Stimulated activated CD4-positive, alpha-beta T cell treated with anti-CD3 and anti-CD28 coated beads, Interleukin-2, amount 100 ng/mL, for 48 hours (primary cell): ENCODE measurements at places on chromosomes 12 and 14.

DNA sequence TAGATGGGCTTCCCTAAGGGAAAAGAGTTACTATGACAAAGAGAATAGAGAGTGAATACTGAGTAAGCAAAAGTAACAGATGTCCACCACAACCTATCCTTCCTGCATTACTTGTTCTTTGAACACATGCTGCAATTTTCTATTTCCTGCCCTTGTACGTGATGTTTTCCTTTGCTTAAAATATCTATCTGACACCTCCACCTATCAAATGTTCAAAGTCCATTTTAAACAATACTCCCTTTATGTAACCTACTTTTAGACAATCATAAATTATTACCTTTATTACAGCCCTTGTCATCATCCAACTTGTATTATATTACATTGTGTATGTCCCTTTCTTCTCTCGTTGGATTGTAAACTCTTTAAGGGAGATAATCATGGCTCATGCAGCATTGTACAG lies 147.2 kb upstream of the DYRK2 start:
- DNase-seq = no peak

GRCh38 chr12:107610021-107610859 lies 75.4 kb upstream of the PWP1 start:
- DNase-seq = peak; percentile 9

DNA sequence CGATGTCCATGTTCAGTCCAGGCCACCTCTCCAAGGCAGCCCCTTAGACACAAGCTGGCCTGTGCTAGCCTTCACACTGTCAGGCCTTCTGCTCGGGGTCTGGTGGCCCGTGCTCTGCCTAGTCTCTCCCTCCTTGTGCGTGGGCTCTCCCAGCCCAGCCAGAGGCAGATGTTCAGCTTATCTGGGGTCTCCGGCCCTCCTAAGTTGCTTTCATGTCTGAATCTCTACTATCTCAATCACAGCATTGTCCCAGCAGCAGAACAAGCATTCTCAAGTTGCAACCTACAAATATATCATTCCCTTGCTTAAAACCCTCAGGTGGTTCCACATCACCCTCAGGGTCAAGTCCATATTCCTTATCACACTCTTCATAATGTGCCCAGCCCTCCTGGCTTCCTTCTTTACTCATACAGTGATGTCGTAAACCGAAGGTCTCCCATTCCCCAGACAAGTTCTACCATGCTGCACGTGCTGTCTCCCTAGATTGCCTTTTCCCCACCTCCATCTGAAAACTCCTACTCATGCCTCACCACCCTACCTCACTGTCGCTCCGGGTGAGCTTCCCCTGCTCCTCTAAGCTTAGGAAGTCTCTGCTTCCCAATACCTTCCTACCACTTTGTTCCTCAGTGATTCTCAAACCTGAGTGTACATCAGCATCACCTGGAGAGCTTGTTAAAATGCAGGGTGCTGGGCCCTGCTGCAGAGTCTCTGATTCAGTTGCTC lies 1.5 kb downstream of the KRT73 start:
- DNase-seq = no peak

DNA sequence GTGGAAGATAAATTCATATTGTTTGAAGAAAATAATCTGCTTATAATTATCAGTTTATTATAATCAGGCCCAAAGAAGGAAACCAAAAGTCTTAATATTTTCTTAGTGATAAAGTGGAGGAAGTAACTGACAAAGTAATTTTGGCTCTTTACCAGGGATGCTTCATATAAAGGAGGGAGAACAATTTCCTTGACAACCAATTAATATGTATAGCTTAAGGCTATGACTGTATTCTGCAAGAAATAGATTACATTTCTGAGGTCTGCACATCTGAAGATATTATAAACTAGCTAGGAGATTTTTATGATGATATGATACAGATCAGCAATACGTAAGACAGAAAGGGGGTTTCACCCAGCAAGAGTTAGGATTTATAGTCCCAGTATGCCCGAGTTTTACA lies 90.8 kb downstream of the BICD1 start:
- no peak for DNase-seq

DNA sequence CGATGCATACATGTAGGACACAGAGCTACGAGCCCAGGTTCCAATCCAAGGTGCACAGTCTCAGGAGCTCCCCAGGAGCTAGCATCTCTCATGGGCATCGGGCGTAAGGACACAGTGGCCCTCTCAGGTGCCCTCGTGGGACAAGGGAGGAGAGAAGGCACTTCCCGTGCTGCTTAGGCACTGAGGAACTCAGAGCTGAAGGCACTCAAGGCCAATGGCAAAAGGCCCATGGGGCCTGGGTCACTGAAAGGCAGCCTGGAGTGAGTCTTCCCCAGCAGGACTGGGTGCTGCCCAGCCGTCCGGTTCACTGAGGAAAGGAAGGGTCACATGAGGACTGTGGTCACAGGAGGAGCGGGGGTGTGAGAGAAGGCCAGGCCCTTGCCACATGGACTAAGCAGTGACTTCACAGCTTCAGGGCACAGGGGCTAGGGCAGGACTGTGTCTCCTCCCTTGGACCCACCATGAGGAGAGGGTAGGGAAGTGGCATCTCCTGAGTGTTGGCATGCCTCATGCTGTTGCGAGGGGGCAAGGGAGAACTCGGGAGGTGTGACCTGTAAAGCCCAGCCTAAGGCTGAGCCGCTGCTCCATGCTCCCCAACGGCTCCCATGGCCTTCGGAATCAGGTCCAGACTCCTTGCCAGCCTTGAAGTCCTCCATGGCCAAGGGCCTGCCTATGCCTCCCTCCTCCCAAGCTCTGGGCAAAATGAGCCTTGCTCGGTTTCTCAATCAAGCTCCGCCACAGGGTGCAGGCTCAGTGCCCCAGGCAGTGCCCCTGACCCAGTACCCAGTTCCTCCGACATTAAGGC lies 51.8 kb downstream of the CHGA start:
- no peak for DNase-seq

DNA sequence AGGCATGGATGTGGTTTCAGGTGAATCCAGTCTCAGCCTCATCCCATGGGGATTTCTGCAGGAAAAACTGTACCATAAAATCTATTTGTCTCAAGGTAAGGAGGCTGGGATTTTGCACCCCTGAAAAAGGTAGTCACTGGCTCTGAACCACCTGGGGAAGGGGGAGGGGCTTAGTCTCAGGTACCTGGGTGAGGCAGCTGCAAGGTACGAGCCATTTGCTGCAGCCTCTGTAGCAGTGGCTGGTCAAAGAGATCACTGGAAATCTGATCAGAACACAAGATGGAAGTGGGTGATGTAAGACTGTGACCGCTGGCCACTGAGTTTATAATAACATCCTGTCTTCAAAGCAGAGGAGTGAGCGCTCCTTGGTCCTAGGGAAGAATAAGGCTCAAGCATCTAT lies 209.9 kb upstream of the NOS1 start:
- no peak for DNase-seq

- peak; percentile 31 for DNase-seq
Measured at GRCh38 chr14:65229748-65230728, 127.7 kb upstream of the MAX start.

- peak; percentile 5 for DNase-seq
Measured at GRCh38 chr14:101072945-101073597, 169.5 kb upstream of the RTL1 start.

DNA sequence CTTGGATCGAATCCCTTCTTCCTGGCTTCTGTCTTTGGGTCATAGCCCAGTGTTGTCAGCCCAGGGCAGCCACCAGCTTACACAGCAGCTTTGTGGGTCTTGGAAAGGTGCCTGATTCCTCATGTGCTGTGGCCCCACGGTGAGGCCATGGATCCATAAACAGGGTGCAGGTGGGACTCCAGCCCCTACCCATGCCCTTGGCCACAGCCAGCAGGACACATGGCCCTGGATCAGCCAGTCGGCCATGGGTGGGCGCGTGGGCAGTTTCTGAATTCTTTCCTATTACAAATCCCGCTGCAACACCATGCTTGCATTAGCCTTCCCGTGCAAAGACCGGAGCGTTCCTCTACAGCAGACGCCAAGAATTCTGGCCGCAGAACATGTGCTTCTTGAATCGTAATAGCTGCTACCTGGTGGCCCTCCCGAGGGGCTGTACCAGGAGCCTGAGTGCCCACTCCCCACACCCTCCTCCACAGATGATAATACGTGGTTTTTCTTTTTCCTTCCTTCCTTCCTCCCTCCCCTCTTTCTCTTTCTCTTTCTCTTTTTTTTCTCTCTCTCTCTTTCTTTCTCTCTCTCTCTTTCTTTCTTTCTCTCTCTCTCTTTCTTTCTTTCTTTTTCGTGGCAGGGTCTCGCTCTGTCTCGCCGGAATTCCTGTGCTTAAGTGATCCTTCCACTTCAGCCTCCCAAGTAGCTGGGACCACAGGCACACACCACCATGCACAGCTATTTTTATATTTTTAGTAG lies 2.9 kb upstream of the MMP17 start:
- DNase-seq = no peak

DNA sequence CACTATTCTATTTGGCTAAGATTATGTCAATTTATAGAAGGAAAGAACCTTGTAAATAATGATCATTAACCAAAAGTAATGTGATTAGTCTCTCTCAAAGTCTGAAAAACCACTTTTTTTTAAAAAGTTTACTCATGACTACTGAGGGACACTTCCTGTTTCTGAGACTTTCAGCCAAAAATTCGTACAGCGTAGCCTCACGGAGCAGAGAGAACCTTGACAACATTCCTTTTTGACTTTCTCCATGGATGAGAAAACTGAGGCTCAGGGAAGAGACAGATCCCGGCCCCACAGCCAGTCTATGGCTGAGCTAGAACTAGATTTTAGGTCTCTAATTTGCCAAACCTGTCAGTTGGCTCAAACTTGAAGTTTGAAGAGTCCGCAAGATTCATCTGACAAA lies 68.2 kb downstream of the DAD1 start:
- DNase-seq = no peak

DNA sequence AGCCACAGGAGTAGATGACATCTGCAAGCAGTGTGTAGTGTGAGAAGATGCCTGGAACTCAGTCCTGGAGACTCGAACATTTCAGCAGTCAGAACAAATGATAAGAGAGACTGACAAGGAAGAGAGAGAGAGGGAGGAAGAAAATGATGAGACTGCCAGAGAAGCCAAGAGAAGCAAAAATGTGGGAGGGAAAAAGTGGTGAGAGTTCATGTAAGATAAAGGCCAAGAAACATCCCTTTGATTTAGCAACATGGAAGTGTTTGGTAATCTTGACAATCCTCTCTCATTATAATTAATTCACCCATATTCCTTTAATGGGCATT lies 42.6 kb downstream of the LIMA1 start:
- no peak for DNase-seq

- DNase-seq = no peak
Measured at GRCh38 chr14:89504091-89504490, 87.1 kb upstream of the FOXN3 start.

DNA sequence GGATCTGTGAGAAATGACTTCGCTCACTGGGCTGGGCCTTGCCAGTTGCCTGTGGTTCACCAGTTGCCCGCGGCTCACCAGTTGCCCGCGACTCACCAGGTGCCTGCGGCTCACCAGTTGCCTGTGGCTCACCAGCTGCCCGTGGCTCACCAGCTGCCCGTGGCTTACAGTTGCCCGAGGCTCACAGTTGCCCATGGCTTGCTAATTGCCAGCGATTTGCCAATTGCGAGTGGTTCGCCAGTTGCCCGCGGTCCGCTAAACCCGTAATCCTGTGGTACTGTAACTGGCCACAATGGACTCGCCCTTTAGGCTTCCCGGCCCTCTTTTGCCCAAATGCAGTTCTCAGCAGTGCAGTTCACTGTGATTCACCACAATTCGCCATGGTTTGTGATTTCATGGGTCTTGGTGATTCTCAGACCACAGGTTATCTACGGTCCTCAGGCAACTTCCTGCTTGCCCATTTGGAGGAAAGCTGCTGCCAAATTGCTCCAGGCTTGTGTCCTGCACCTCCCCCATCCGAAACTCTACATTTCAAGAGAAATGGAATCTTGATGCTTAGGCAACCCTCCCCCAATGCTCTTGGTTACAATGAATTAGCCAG lies 15.0 kb upstream of the MEG3 start:
- no peak for DNase-seq

DNA sequence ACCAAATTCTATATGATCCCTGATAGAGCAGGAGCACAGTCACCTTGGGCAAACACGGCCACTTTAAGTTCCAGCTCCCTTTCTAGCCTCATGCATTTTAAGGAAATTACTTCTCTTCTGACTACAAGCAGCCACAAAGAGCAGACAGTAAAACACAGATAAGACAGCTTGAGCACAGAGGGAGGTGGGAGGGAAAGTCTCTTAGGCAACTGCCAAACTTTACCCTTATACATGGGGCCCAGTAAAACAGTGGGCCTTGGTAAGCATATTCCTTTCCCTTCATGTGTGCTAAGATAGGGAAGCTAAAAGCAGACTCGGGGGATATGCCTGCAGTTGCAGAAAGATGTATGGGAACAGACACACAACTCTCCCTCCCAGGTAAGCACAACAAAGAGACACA lies 235.9 kb downstream of the CPNE8 start:
- no peak for DNase-seq

DNA sequence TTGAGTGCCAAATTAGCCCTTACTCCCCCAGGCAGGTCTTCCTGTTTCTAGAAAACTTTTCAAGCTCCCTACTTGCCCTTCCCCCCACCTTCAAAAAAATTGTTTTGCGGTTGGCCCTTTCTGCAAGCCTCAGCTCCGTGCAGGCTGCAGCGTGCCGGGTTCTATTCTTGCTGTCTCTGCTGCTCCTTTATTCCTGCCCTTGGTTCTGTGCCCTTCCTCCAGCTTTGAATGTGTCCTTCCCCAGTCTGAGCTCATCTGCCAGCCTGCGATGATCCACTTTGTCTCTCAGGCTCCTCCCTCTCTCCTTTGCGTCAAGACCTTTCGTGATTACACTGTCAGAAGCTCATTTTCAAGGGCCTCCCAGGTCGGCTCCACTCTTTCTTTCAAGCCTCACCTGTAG lies 98.6 kb downstream of the IRF2BPL start:
- no peak for DNase-seq

GRCh38 chr12:98464190-98464589 lies 51.2 kb upstream of the TMPO start:
- no peak for DNase-seq

DNA sequence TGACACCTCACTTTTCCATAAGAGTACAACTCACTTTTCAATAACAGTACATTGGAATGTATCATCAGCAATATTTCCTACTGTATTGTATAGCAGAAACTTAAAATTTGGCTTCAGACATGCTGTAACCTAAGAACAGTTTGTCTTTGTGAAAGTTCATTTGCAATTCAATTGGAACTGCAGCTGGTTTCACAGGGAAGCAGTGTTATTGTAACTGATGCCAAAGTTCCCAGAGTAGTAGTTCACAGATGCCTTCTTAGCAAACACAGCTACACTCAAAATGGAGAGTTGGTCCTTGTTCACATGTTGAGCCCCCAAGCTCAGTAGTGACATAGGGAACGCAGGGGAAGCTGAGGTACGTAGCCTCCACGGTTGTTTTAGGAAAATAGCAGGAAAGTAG lies 23.3 kb downstream of the PPP1R36 start:
- DNase-seq = no peak

DNA sequence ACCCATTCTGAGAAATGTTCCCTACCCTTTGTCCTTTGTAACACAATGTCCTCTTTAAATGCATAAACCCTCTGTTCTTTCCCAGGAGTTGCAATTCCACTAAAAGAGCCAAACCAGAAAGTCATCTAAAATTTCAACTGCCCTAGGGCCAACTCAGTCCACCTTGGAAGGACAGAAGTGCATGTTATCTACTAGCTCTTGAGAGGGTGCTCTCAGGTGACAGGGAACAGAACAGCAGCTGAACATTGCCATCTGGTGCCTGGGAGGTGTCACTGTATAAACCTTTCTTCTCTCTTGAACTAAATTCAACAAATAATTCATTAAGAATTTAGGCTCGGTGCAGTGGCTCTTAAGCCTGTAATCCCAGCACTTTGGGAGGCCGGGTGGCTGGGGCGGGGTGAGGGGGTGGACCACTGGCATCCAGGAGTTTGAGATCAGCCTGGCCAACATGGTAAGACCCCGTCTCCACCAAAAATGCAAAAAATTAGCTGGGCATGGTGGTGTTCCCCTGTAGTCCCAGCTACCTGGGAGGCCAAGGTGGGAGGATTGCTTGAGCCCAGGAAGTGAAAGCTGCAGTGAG lies 10.3 kb upstream of the FERMT2 start:
- peak; percentile 20 for DNase-seq
